GM23338 (cell line): ENCODE measurements at places on chromosomes 1 and 21.
A peak's percentile ranks its signal among the peaks of the same experiment; 100 is the strongest.

GRCh38 chr1:228378090-228378872, 28.4 kb downstream of the TRIM11 start:
- peak; percentile 95 for DNase-seq

- no peak for DNase-seq
Measured at GRCh38 chr1:58620926-58621325, 43.9 kb upstream of the TACSTD2 start.

DNA sequence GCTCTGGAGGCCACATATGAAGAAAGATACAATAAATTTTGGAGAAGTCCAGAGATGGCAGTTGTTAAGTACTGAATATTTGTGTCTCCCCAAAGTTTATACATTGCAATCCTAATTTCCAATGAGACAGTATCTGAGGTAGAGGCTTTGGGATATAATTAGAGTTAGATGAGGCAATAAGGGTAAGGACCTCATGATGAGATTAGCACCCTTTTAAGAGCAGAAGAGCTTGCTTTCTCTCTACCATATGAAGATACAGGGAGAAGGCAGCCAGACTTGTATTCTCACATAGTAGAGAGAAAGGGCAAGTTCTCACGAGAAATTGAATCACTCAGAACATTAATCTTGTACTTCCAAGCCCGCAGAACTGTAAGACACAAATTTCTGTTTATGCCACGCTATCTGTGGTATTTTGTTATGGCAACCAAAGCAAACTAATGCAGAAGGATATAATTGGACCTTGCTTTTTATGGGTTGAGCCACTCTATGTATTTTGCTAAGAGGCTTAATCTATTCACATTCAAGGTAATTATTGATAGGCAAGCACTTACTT, 430.1 kb downstream of the KCNT2 start:
- no peak for DNase-seq

GRCh38 chr21:43192501-43193081, 23.8 kb downstream of the CRYAA start:
- no peak for DNase-seq

DNA sequence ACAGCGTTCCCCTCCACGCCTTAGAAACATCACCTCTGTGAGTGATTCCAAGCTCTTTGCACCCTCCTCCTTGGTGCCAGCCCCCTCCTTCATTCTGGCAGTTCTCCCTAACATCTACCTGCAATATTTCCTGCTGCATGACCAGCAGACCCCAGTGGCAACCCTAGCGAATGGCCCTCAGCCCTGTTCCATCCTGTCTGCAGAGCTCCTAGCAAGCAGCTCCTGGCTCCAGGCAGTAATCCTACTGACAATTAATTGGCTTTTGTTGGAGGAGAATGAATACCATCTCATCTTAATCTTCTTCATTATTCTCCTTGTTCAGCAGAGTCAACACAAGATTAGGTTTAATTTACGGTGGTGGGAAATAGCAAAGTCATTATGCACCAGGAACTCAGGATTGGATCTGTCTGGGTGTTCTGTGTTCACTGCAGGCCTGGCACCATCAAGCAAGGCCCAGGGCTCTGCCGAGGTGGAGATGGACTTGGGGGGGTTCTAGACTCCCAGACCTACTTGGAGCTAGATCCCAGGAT, 12.4 kb downstream of the FBXO2 start:
- no peak for DNase-seq

- no peak for DNase-seq
Measured at GRCh38 chr21:38439426-38439825, 58.9 kb downstream of the ERG start.

DNA sequence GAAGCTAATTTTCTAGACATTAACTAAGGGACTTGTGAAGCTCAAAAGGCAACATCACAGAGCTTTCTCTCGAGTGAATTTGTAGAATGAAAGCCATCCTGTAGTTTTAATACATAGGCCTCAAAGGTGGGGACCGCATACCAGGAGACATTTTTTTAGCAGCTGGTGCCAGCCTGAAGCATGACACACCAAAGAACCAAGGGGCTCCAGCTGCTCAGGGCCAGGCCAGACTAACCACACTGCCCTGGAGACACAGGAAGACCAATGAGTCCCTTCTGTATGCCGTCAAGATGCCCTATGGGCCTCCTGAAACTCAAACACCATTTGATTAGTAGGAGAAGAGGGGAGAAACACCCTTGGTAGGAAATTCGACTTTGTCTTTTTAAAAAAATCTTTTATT, 113.9 kb upstream of the CACNA1E start:
- no peak for DNase-seq

DNA sequence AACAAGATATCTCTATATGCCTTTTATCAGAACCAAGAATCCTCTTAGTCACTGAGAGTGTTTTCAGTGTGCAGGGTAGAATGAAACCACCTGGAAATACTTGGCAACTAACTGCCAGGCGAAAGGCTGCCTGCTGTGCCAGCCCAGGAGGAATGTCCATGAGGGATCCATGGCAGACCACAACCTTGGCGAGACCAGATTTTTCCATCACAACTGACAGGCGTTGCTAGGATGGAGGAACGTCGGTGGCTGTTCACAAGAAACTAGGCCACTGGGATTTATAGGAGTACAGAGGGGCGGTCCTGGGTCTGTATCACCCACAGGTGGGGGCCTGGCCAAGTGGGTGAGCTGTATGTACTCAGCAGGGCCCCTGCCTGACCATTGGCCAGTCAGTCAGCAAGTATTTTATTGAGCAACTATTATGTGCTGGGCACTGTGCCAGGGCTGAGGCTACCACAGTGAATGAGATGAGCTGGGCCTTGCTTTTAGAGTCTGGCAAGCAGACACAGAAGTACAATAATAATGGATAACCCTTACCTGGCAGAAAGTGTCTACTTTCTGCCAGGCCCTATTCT, 199.4 kb downstream of the FOXD2 start:
- no peak for DNase-seq

DNA sequence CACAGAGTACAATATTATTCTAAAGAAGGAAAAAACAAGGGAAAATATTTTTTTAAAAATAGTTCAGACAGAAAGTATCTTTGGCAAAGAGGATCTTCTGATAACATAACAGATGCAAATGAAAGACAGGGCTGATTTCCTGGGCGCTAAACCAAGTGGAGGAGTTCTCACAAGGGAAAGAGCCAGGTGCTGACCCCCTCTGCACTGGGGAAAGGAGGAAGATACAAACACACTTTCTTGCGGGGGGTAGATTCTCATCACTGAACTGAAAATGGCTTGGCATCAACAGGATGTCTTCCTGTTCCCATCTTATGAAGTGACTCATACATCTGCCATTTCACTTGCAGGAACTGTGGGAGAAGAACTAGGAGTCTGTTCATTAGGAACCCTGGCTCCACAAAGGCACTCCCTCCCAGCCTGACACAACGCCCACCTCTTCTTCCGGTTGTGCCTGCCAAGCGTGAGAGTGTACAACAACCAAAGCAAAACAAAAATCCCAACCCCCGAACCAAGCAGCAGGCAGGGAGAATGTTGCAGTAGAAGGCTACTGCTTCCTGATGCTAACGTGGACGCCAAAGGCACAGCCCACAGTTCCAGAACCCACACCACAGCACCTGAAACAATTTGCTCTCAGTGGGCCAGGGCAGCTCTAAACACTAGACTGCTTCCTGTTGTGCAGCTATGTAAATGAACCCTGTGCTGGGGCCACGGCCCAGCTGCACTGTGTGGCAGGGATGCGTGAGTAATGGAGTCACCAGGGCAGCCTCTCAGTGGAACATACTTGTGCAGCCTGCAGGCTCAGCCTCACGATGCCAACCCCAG, 51.0 kb downstream of the GADD45A start:
- DNase-seq, result no peak
